Fibroblast of mammary gland (primary cell): ENCODE measurements at places on chromosomes 2 and 18.

GRCh38 chr2:211591426-211591825, 947.2 kb downstream of the ERBB4 start:
- no peak for DNase-seq

DNA sequence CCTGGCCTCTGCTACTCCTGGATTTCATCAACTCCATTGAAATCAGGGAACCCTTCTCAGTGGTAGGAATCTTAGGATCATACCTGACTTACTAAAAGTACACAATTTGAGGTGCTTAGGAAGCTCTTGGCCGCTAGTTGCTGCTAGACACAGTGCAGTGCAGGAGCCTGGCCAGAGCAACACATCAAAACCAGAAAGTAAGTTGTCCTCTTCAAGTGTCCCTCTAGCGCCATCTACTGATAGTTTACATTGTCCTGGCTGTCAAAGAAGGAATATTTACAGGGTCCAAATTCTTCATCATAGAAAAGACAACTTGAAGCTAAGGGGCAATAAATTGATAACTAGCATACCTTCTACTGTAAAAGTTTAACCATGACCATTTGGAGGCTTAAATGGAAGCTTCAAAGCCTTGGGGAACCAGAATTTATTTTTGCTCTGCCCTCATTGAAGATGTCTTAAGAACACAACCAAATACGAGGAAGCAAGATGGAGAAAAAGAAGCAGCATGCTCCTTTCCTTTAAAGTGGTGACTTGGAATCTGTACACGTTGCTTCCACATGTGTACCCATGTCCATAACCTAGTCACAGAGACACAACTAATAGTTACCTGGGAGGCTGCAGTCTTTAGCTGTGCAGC, 889.1 kb upstream of the GCFC2 start:
- DNase-seq: peak; percentile 63

GRCh38 chr18:29176681-29177080, 999.8 kb upstream of the CDH2 start:
- DNase-seq: no peak

GRCh38 chr2:222753251-222753824, 81.9 kb downstream of the MOGAT1 start:
- DNase-seq: peak; percentile 74

- peak; percentile 14 for DNase-seq
These were observed 234.8 kb upstream of the KYNU start for GRCh38 chr2:142642650-142643049.

- no peak for DNase-seq
These were observed 62.2 kb downstream of the RBMS1 start for GRCh38 chr2:160431441-160431840.

GRCh38 chr18:36534154-36534688, 236.7 kb downstream of the FHOD3 start:
- no peak for DNase-seq

DNA sequence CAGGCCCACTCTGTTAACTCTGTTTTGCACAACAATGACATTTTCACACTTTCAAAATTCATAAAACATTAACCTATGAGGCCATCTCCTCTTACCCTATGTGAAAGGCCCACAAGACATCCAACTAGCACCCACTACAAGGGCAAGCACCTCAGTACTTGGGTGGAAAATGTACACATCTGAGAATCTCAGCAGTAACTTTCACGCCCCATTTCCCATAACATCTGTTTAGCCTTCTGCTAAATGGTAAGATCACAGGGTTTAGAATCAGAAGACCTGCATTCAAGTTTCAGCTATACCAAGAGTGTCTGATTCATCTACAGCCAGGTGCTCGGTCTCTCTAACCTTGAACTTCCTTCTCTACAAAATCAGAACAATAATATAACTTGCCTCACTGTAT, 89.2 kb downstream of the SP100 start:
- DNase-seq: no peak

DNA sequence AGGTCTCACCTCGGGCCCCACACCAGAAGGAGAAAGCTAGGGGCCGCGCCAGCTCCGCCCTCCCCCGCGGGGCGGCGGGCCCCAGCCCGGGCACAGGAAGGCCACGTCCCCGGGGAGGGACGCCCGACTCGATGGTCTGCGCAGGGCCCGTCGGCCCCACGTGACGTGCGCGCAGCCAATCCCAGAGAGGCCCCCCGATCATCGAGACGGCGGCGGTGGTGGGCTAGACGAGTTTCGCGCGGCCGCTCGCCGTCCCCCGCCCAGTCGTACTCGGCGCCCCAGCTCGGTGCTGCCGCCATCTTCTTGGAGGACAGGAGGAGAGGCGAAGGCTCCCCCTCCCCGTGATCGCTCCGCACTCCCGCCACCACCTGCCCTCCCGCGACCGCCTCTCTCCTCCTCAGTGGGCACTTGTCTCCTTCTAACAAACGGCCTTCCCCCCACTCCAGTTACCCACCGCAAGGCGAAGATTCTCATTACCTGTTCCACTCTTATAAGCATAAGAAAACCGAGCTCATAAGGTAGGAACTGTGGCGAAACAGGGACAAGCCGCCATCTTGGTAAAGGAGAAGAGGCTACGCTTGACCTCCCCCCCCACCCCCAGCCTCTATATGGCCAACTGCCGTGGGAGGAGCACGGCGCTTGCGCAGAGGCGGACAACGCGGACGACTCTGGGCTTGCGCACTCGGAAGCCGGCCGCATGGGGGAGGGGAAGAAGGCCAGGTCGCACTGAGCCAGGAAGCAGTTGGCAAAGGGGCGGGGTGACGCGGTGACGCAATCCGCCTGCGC, at the start of gene HDLBP:
Gene HDLBP (minus strand): TSS at position 580 of the 786 bp plus-strand sequence. CDS start 48,803 bp downstream, outside the sequence.
- DNase-seq: peak; percentile 98

- no peak for DNase-seq
These were observed 31.7 kb downstream of the SDC1 start for GRCh38 chr2:20193185-20193584.

- peak; percentile 57 for DNase-seq
These were observed 7.2 kb downstream of the POMC start for GRCh38 chr2:25161055-25161781.

GRCh38 chr18:11412811-11413210, 196.6 kb upstream of the SLC35G4 start:
- DNase-seq: peak; percentile 14

- no peak for DNase-seq
These were observed 37.5 kb downstream of the FMNL2 start for GRCh38 chr2:152372438-152372984.

DNA sequence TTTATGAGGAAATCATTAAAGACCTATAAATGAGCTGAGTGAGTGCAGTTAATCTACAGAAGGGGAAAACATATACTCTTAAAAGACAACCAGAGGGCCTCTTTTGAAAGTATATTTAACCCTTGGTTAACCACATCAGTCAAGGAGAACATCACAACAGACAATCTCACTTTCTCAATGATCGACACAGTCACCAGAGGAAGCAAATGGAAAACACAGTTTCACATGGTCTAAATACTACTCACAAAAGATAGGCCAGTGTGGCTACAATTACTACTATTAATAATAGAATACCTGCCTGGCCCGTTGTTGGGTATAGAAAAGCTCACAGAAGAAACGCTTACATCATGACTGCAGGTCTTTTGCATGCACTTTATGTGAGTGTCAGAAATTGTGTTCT, 426.2 kb downstream of the NCKAP5 start:
- DNase-seq: no peak

DNA sequence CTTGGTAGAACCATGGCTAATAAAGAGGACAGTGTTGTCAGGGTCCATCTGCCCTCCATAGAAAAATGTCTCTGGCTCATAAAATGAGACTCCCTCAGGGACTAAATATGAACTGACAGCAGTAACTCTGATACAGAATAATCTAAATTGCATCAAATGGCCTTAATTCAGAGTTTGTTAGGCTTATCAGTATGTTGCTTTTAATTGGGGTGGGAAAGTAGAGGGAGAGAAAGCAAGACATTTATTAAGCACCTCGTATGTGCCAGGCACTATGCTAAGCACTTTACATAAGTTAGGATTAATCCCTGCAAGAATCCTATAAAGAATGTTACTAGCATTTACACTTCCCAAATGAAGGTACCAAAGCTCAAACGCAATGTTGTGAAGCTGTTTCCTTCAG, 115.2 kb downstream of the MMADHC start:
- no peak for DNase-seq

DNA sequence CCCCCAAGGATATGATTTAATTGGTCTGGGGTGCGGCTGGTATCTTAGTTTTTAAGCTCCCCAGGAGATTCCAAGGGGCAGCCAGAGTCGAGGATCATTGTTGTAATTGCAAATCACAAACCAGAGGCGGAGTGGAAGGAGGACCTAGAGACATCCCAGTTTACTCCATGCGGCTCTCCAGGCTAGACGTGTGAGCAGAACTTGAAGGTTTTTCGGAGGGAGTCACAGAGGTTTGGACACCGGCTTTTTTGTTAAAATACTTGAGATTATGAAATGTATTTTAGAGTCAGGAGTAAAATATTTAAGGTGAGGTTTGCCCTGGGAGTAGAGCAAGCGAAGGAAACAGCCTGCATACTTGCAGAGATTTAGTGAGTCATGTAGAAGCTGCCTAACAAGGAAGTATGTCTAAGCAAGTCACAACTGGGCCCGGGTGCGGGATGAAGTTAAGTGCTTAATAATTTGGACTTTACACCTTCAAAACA, 39.5 kb downstream of the TGOLN2 start:
- no peak for DNase-seq

- DNase-seq: no peak
These were observed 9.2 kb upstream of the HDAC4 start for GRCh38 chr2:239409976-239410375.

DNA sequence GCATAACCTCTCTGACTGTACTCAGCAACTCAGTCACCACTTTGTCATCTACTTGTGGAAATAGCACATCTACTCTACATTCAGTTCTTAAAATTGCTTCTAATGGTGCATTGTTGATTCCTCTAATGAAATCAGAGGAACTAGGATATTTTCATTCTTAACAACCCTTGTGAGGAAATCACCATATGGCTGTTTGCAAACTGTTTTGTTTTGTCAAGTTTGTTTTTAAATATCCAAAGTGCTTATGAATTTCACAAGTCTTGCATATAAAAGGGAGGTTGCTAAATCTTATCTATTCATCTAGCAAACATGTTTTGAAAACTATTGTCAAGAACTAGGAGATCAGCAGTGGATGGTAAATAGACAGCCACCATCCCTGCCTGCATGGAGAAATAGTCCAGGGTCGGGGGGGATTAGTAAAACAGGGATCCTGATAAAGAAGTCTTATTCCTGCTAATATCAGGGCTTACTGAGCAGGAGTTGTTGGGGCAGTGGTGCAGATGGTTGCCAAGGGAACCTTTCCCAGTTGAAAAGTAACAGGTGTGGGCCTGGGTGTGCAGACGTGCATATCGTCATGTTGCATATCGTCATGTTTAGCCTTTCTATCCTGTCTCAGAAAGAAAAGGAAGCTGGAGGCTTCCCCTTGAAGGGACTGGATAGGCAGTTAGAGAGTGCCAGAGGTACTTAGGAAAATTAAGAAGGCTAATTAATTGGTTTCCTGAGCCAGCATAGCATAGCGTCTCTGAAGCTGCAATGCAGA, 7.5 kb upstream of the MYO3B start:
- DNase-seq: no peak

DNA sequence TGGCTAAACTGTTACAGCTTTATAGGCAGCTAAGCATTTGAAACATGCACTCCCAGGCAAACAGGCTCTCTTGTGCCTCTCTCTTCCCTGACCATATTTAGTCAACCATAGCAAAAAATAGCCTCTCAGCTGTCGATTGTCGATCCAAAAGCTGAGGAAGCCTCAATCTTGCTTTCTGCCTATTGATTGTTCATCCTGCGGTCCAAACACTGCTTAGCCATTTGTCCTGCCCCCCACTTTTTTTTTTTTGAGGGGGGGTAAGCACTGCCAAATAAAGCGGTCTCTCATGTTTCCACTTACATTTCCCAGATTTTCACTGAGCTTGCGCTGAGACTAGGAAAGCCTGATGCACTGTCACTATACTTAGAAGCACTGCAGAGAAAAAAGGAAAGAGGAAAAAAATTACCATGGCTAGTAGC, 90.8 kb downstream of the MIB1 start:
- DNase-seq: no peak

- DNase-seq: peak; percentile 16
These were observed 74.3 kb upstream of the KYNU start for GRCh38 chr2:142803158-142803557.

DNA sequence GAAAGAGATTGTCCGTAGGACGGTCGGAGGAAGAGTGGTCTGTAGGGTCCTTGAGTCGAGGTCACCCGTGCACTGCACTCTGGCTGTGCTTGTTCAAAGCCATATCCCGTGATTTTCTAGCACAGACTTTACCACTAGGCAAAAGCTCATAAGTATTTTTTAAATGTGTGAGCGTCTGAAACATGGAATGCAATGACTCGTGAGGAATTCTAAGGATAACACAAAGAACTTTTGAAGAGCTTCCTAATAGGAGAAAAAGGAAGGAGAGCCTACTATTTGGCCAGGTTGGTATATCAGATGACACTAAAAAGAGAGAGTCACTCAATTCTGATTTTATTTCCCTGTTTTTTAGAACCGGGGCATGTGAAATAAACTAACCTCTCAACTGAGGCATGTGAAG, 68.3 kb downstream of the CD28 start:
- DNase-seq: peak; percentile 20

DNA sequence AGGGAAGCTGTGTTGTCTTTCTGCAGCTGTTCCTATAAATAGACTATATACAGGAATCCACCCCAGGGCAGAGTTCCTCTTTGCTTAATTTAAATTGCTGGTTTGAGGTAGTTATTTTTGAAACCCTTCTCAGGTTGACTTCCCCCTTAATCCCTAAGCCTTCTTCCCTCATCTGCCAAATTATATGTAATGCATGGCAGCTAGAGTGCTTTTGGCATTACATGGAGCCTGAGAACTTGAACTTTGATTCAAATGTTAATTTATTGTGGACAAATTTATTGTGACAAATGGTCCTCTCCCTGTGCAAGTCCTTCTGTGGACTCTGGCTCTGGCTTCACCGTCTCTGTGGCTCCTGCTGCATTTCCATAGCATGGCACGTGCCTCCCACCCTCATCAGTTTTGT, 29.2 kb downstream of the MYO1B start:
- no peak for DNase-seq

- DNase-seq: no peak
These were observed 6.1 kb downstream of the BCL2 start for GRCh38 chr18:63313396-63313917.

- no peak for DNase-seq
These were observed 29.4 kb upstream of the ASB1 start for GRCh38 chr2:238397356-238397755.

DNA sequence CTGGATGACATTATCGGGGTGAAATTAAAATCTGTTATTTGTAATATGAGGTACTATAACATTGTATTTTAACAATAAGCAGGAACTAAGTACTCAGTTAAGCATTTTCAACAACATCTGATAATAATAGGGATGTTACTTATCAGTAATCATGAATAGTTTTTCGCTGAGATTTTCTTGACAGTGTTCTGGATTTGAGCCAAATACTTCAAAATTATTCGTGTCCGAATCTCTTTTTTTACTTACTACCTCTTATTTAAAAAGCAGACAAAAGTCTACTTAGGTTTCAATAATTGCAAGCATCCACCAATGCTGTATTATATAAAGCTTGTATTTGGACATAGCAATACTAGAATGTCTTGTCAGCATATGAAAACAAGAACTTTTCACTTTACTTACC, 6.4 kb upstream of the ANKRD12 start:
- DNase-seq: no peak
